ENCODE measurements at places on chromosomes 5 and 9. TPM values are rescaled to one million over a fixed set of nuclear protein-coding genes. Genes with fewer than 3 reads are reported as not detected.

The PSD2 gene
- total RNA-seq, result not detected

The FOXD4L6 gene
- not detected for total RNA-seq

The RBM18 gene
- total RNA-seq, result 25.6 TPM

The CSF2 gene
- 30.8 TPM for total RNA-seq

The TMC1 gene
- total RNA-seq, result 0.28 TPM

The TAF11L5 gene
- not detected for total RNA-seq

The IRX1 gene
- not detected for total RNA-seq

The MIER3 gene
- total RNA-seq, result 26.0 TPM

The SMIM33 gene
- 2.3 TPM for total RNA-seq

DNA sequence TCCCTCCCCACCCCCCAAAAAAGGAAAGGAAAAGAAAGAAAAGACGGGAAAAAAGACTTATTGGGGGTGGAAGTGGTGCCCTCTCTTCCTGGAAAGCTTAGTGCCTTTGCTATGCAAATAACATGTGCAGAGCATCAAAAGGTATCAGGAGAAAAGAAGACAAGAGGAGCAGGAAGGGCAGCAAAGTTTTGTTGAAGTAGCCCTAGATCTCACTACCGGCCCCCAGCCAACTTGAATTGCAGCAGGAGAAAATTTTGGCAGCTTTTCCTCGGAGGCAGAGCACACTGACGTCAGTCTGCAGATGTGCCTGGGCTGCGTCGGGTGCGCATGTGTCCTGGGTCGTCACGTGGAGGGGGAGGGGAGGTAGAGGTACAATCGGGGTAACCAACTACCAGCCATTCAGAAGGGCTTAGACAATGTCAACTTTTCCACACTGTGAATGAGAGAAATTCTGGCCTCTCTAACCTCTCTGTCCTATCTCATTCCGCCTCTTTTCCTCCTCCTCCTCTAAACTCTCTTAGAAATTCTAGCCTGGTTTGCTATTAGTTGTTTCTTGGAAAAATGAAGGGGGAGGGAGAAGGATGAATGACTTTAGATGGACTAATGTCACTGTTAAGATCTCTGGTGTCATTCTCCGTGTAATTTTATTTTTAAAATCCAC lies at the start of gene ADAMTS6:
Gene ADAMTS6, minus strand, starts transcription at position 286 of the 661 bp plus-strand sequence. CDS start 8,247 bp downstream, outside the sequence.
- H3K27me3 ChIP-seq, result no peaks in the 10 kb centered on the region
- peak; percentile 78 for DNase-seq
- no peaks in the 10 kb centered on the region for H3K36me3 ChIP-seq

- peaks cover 35% of the 10 kb centered on the region for H3K4me1 ChIP-seq
- H3K27ac ChIP-seq, result peak within 1 kb of the TSS; percentile 90
- DNase-seq, result peak; percentile 78
- H3K27me3 ChIP-seq, result no peaks in the 10 kb centered on the region
- H3K36me3 ChIP-seq, result peaks cover 12% of the 10 kb centered on the region
These were observed at the start of gene PGGT1B for GRCh38 chr5:115262321-115263077. PGGT1B (minus strand) TSS chr5:115262877; CDS start chr5:115262851, 26 bp downstream.

GRCh38 chr5:109908366-109908765 lies 218.6 kb downstream of the MAN2A1 start:
- no peak overlapping the region for H3K4me3 ChIP-seq
- H3K27ac ChIP-seq, result no peak overlapping the region
- no peaks in the 10 kb centered on the region for H3K27me3 ChIP-seq
- DNase-seq, result no peak

- no peaks in the 10 kb centered on the region for H3K27me3 ChIP-seq
- no peak overlapping the region for H3K4me3 ChIP-seq
- peaks cover 11% of the 10 kb centered on the region for H3K36me3 ChIP-seq
- no peak overlapping the region for H3K27ac ChIP-seq
- peaks cover 5% of the 10 kb centered on the region for H3K4me1 ChIP-seq
These were observed 47.9 kb upstream of the FKTN start for GRCh38 chr9:105510024-105510423.

GRCh38 chr5:153818626-153819025 lies 220.1 kb downstream of the FAM114A2 start:
- no peak overlapping the region for H3K27ac ChIP-seq
- H3K4me1 ChIP-seq, result no peaks in the 10 kb centered on the region
- no peaks in the 10 kb centered on the region for H3K27me3 ChIP-seq
- no peak for DNase-seq

Measured in activated CD4-positive, alpha-beta memory T cell treated with anti-CD3 and anti-CD28 coated beads, Interleukin-2, amount 10 ng/mL, durations not matched to agents 7 days and 5 days (primary cell).